Stimulated activated CD8-positive, alpha-beta memory T cell treated with anti-CD3 and anti-CD28 coated beads, Interleukin-2, amount 100 ng/mL, for 1 hour (primary cell): ENCODE measurements at places on chromosomes 12 and 14.

DNA sequence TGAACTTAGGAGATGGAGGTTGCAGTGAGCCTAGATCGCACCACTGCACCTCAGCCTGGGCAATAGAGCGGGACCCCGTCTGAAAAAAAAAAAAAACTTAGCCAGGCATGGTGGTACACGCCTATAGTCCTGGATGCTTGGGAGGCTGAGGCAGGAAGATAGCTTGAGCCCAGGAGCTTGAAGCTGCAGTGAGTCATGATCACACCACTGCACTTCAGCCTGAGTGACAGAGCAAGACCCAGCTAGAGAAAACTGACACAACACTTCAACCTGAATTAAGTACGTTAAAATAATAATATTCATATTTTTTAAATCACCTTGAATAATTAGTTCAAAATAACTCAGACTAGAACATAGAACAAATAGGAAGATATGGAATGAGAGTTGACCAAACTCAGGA lies 5.7 kb upstream of the CATSPERB start:
- no peak for DNase-seq

GRCh38 chr14:20657216-20658211 lies 16.0 kb upstream of the OR6S1 start:
- no peak for DNase-seq

DNA sequence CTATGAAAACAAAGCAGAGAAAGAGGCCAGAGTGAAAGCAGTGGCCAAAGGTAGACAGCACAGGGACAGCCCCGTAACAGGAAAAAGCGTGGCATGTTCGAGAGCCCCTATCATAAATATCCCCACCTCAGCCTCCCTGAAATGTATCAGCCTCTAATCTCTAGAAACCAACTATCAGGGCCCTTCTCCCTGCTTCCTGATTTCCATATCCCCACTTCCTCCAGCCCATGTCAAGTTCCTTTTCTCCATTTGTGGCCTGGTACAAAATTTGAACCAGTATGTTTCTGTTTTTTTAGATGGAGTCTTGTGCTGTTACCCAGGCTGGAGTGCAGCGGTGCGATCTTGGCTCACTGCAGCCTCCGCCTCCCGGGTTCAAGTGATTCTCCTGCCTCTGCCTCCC lies 16.9 kb downstream of the DEPDC4 start:
- no peak for DNase-seq

DNA sequence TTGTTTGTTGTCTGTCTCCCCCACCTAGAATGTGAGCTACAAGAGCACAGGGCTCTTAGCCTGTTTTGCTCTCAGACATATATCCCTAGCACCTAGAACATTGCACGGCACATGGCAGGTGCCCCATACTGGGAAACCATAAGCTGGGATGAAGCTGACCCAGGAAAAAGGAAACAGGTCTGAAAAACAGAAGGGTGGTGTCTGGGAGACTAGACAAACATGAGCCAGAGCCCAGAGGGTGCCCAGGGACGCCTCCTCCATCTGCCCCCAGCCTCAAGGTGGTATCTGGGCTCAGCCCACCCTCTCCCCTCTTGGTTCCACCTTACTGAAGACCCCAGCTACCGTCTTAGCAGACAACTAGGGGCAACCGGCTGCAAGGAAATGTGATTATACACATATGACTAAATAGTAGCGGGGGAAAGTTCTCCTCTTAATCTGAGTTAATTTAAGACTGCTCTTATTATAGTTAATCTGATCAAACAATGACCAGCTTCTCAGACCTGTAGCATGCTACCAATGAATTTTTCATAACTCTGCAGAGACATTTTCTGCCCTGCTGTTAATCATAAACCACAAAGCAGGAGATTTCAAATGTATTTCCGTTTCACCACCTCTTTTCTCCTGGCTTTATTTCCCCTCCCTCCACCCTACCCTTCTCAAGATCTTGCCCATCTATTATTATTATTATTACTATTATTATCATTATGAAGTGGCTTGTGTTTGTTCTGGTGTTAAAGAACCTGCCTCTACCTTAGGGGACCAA lies 31.9 kb downstream of the KSR2 start:
- DNase-seq = no peak

DNA sequence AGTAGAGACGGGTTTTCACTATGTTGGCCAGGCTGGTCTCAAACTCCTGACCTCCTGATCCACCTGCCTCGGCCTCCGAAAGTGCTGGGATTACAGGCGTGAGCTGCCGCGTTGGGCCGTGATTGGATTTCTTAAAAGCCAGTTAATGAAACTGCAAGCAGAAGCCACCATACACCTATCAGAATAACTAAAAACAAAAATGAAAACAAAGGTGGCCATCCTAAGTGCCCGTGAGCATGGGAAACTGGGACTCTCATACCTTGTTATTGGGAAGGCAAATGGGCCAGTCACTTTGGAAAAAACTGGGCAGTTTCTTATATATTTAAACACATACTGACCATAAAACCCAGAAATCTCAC lies 7.7 kb upstream of the TCTN1 start:
- no peak for DNase-seq

DNA sequence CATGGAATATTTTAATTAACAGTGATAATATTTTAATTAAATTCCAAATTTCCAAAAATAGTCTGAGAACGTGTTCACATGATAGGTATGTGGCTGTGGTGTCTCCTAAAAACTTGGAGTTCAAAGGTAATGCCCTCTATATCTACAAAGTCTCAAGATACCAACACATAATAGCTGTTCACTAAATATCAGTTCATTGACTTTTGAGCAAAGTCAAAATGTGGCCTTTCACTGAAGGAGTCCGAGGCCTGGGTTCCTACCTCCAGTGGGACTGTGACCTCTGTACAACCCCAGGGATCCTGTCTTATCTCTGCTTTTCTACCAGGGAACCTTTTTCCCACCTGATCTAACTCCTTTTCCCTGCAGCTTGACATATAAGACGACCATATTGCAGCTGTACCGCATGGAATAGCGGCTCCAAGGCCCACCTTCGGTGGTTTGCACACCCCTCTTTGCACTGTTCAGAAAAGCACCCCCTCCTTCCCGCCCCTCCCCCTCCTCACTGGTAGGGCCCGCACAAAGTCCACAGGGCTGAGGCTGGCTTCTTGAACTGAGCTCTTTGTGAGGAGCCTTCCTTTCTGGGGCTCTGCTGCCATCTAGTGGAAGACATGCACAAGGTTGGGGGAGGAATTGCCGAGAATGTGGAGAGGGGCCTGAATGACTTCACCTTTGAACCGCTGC lies 3.1 kb downstream of the CCND2 start:
- DNase-seq = peak; percentile 69

GRCh38 chr14:33564774-33565630 lies 385.9 kb downstream of the EGLN3 start:
- no peak for DNase-seq

DNA sequence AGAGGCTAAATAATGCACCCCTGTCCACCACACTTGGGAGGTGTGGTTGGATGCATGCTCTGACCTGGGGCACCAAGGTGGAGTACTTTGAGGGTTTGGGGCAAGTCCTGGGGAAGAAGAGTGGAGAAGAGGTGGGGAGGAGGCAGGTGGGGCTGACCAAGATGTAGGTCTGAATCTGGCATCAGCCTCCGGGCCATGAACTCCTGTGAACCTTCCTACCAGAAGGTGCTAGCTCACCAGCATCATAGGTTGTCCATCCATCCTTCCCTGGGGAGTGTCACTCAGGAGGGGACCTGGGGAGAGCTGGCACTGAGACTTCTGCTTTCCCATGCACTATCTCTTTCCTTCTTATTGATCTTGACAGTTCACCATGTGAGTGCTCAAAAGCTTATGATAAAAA lies 13.6 kb upstream of the EMP1 start:
- no peak for DNase-seq

- DNase-seq = no peak
These were observed 16.6 kb downstream of the SSH1 start for GRCh38 chr12:108840605-108841332.

- DNase-seq = no peak
These were observed 27.1 kb upstream of the CDK17 start for GRCh38 chr12:96427269-96427729.

DNA sequence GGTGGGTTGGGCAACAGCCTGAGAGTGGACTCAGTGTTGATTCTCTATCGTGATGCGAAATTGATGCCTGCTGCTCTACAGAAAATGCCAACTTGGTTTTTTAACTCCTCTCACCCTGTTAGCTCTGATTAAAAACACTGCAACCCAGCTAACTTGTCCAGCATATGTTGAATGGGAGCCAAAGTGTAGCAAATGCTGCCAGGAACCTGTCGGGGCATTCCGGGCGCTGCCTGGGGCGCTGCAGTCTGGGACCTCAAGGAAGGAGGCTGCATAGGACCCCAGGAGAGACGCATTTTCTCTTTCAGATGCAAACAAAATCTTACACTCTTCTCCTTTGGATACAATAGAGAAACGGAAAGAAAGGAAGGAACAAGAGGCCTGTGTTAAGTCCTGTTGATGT lies 3.9 kb downstream of the B3GNT4 start:
- DNase-seq = no peak

DNA sequence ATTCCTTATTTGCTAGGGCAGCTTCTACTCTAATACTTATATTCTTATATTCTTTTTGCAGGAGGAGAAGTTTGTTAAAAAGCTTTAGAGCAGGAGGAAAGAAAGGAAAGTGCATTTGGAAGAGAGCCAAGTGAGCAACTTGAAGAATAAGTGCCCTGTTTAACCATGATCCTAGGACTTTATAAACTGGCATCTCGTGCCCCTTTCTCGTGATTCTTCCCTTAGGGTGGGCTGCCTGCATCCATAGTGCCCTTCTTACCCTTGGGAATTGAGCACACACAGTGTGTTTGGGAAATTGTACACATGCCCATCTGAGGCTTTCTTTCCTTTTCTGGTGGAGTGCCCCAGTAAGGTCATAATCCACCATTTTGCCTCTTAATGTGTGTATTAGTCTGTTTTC lies 141.9 kb downstream of the NUBPL start:
- DNase-seq = no peak

DNA sequence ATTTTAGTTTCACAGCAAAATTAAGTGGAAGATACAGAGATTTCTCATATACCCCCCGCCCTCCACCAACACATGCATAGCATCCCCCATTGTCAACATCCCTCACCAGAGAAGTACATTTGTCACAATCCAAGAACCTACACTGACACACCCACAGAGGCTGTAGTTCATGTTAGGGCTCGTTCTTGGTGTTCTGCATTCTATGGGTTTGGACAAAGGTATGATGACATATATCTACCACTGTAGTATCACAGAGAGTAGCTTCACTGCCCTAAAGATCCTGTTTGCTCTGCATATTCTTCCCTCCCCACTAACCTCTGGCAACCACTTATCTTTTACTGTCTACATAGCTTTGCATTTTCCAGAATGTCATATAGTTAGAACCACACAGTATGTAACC lies 444.6 kb upstream of the DCN start:
- DNase-seq = no peak

DNA sequence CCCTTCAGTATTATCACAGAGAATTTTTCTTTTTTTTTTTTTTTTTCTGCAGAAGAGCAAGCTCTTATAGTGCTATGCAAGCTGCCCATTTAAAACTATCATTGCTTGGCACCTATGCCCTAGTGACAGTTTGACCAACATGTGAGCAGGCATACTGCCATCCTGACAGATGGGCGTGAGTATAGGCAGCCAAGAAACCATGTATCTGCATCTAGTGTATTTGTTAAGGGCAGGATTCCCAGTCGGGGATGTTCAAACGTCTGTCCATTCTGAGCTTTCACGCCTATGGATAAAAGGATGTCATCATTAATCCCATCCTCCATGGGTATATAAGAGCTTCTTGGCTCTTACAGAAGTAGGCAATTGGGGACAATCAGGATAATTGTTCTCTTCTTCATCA lies 8.8 kb downstream of the VRK1 start:
- no peak for DNase-seq

- DNase-seq = no peak
These were observed 5.8 kb upstream of the LRP10 start for GRCh38 chr14:22865424-22866405.

- no peak for DNase-seq
These were observed 38.6 kb downstream of the NOC4L start for GRCh38 chr12:132182711-132183365.

GRCh38 chr14:77485901-77486678 lies 12.5 kb downstream of the ISM2 start:
- DNase-seq = no peak

DNA sequence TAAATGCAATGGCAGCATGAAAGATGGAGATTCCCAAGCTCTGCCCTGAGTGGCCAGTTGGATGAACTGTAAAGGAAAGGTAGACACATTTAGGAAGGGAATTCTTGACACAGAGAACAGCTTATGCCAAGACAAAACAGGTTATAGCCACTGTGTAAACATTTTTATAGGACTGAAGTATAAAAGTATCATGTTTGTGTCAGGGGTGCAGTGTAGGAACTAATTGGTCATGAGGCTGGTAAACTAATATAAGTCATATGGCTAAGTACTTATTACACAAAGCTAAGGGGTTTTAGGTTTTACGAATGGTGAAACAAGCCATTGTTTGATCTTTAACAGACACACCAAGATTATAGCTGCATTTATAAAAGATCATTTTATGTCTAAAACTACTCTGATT lies 207.7 kb upstream of the SLC16A7 start:
- DNase-seq = no peak

DNA sequence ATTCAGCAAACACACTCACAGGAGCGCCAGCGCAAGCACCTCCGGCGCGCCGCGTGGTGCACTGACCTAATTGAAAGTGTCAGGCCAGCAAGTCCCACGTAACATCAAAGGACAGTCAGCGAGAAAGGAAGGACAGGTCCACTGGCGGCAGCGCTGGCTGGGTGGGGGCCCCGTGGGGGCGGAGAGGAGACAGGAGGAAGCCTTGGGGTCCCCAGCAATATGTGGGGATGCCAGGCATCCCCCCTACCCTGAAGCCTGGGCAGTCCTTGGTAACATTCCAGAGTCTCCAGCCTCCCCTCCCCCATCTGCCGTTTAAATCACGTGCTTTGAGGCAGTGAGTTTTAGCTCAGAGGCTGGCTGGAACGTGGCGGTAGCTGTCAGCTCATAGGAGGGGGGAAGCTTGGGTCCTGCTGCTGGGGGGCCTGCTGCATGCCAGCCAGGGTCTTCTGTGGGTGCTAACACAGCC lies 159.2 kb downstream of the CALM1 start:
- no peak for DNase-seq

GRCh38 chr12:11517080-11517479 lies 121.7 kb upstream of the PRB2 start:
- DNase-seq = no peak

DNA sequence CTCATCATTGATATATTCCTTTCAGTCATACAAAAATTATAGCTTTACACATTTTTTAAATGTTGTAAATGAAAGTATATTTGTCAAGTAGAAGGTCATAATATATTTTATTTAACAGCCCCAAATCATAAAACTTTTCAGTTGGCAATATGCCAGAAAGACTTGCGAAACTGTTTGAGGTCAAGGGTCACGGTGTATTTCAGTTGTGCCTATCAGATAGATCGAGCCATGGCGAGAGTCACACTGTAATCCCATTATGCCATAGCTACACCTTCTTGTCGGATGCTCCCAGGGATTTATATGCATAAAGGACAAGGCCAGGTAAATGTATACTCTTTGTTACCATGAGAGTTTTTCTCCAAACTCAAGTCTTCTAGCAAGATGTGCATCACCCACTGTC lies 26.7 kb upstream of the G2E3 start:
- no peak for DNase-seq
